NCI-H2081 treated with DMSO at 0.1 percent for 48 hours (cell line): ENCODE measurements at places on chromosomes 16 and 17.

DNA sequence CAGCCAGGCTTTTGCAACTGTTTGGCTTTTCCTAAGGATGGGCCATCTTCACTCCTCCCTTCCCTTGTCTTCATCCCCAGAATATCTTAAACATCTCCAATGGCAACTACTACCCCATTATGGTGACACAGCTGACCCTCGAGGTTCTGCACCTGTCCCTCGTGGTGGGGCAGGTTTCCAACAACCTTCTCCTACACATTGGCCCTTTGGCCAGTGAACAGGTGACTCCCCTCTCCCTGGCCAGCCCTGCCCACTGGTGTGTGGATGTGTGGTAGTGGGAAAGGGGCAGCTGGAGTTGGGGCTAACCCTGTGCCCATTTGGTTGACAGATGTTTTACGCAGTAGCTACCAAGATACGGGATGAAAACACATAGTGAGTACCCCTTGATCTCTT is 4.7 kb downstream of the TMEM106A start:
- DNase-seq: no peak

DNA sequence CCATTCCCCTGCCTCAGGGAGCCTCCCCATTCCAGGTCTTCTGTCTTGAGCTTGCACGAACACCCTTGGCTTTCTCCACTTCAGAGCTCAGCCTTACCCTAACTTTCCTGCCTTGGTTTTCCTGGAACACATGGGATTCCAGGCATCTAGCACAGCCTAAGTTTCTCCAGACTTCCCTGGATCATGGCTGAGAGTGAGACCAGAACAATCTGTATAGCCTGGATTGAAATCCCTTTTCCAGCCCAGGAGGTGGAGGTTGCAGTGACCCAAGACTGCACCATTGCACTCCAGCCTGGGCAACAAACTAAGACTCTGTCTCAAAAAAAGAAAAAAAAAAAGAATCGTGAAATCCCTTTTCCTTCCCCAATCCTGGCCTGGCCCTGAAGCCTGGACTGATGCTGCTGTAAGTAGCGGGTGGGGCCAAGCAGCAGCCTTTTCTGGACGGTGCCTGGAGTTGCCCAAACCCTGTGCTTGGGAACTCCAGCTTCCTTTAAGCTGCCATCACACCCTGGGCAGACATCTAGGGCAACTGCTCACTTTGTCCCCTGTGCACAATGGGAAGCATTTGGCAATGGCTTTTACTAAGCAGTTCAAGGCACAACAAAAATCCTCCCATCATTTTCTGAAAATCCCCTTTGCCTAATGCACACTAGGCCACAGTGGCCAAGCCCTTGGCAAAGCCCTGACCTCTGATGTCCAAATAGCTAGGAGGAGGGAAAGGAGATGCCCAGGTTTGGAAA is 12.0 kb upstream of the SLC16A5 start:
- DNase-seq: no peak

DNA sequence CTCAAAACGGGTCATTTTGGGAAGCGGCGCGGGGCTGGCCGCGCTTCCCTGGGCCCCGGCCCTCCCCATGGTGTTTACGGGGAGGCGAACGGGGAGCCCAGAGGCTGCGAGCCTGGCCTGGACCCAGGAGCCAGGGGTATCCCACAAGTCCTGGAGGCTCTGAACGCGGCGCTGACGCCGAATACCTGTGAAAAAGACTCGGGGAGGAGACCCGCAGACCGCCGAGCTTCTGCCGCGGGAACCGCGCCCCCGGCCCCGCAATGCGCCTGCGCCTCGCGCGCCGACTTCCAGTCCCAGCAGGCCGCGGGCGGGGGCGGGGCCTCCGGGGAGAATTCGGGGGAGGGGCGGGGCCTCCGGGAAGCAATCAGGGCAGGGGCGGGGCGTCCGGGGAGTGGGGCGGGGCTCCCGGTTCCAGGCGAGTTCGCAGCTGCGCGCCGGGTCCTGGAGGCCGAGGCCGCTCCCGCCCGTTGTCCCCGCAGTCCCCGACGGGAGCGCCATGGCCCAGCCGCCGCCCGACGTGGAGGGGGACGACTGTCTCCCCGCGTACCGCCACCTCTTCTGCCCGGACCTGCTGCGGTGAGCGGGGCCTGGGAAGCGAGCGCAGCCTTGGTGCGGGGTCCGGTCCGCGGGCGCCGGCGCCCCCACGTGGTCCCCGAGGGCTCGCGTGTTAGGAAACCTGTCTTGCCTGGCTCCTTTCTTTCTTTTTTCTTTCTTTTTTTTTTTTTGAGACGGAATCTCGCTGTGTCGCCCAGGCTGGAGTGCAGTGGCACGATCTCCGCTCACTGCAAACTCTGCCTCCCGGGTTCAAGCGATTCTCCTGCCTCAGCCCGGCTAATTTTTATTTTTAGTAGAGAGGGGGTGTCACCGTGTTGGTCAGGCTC is at the start of gene DECR2:
Gene DECR2, plus strand, starts transcription at position 418 of the 881 bp plus-strand sequence. Its CDS starts 79 bp downstream, at position 497.
- no peak for DNase-seq

GRCh38 chr17:51427856-51428255 is 167.5 kb downstream of the UTP18 start:
- DNase-seq: no peak

DNA sequence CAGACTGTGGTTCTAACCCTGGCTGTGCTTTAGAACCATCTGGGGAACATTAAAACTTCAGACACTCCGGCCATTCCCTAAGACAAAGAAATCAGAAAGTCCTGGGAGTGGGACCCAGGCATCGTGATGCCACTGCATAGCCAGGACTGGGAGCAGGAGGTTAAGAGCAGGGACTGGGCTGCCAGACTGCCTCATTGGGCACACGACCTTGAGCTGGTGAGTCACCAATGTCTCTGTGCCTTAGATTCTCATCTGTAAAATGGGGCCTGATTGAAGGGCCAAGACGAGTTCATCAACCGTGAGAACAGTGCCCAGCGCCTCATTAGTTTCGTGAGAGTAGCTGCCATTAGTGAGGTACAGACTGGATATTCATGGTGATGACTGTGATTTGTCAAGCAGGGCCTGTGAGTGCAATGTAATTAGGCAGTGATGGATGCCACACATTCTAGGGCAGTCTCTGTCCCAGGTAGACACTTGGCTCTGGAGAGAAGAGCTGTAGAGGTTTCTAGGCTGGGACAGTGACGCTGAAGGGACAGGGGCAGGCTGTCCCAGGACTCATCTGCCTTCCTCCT is 196.8 kb downstream of the NTN1 start:
- DNase-seq: no peak

DNA sequence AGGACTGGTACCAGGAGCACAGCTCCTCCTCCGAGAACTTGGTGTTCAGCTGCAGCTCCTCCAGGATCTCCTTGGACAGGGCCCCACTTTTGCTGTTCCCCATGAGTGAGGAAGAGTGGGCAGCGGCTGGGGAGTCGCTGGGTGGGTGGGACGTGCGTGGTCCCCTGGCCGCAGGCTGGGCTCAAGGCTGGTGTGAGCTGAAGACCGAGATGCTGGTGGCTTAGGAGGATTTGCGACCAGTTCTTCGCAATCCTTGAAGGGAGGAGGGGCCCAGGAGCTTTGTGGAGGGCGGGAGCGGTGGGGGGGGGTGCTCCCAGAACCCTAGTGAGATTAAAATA is at the start of gene RCVRN:
Gene RCVRN, minus strand, starts transcription at position 194 of the 338 bp plus-strand sequence. Its CDS starts 91 bp downstream, at position 103.
- no peak for DNase-seq

DNA sequence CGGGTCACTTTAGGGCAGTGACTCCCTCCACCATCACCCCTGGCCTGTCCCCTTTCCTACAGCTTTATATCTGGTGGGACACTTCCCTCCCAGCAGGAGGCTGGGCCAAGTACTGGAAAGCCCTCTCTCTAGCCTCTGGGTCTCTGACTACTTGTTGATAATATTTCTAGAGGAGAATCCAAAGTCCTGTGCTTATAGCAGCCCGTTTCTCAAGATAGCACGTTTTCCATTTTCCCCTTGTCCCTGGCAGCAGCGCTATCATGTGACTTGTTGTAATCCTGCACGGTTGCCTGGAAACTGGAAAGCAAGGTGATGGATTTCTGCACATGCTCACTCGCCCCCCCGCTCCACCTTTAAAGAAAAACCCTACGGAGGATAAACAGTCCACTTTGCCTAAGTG is 3.3 kb upstream of the AXIN2 start:
- DNase-seq: peak; percentile 2

GRCh38 chr17:72125742-72126141 is 4.9 kb downstream of the SOX9 start:
- no peak for DNase-seq

DNA sequence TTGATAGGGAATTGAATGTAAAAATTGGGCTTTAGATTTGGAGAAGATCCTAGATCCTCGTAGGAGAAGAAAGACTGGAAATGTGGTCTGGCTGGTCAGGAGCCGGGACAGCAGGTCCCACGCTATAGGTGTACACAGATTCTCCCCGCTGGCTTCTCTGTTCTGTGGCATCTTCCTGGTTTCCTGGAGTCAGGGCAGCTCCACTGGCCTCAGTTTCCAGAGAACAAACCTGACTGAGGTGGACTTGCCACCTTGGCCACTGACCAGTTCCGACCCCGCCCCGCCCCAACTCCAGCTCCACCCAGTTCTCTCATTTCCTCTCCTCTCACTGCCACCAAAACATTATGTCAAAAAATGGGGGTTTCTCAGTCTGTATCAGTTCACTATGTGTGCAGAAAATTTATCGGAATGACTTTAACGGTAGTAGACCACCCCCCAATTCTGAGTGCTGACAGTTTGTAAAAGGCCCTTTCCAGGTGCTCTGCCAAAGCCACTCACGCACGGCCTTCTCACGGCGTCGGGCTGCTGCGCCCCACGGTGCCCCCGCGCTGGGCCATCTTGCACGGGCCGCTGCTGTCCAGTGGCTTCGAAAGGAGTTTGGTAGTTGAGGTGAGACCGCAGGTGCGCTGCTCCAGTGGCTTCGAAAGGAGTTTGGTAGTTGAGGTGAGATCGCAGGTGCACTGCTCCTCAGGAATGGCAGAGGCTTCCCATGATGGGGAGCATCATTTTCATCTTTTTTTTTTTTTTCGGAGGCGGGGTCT is 161.4 kb upstream of the CHMP6 start:
- DNase-seq: no peak

DNA sequence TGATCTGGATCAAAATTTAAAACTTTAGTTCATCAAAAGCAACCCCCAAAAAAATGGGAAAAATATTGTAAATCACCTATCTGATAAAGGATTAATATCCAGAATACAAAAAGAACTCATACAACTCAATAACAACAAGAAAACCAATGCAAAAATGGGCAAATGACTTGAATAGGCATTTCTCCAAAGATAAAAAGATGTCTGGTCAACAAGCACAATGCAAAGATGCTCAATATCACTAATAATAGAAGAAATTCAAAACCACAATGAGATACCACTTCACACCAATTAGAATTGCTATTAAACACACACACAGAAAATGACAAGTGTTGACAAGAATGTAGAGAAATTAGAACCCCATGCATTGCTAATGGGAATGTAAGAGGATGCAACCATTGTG is 40.4 kb downstream of the UBE2G1 start:
- no peak for DNase-seq

DNA sequence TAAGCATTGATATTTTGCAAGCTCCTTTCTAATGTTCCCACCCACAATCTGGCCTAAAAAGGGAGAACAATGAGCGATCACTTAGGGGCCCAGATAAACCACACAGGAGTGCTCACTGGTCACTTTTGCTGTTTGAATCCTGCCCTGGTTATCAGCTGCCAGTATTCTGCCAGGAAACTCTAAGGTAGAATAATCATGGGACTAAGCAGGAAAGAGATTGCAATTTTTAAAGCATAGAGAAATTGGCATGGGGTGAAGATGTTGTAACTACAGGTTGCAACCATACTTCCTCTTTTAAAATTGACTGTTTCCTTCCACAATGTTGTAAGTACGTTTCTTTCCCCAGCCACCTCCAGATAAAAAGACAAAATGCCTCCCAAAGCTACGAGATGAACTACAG is 251.2 kb upstream of the CDH11 start:
- no peak for DNase-seq

- DNase-seq: no peak
Measured at GRCh38 chr17:34549966-34550365, 29.4 kb upstream of the TMEM132E start.

- DNase-seq: no peak
Measured at GRCh38 chr17:75549246-75550138, 24.0 kb downstream of the LLGL2 start.

DNA sequence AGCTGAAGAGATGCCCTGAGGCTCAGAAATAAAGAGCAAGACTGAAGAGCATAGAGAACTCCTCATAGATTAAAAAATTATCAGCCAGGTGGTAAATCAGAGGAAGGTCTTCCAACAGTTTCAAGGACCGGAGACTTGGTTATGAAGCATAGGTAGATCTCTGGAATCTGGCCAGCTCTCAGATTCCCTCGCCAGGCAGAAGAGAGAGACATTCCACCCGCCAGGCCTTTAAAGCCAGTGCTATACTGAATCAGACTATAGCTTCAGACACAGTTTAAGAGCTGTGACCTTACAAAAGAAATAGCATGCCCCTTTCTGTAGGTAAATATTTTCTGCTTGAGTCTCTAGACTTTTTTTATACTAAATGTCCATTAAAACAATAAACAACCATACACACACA is 70.3 kb downstream of the NFATC3 start:
- no peak for DNase-seq

DNA sequence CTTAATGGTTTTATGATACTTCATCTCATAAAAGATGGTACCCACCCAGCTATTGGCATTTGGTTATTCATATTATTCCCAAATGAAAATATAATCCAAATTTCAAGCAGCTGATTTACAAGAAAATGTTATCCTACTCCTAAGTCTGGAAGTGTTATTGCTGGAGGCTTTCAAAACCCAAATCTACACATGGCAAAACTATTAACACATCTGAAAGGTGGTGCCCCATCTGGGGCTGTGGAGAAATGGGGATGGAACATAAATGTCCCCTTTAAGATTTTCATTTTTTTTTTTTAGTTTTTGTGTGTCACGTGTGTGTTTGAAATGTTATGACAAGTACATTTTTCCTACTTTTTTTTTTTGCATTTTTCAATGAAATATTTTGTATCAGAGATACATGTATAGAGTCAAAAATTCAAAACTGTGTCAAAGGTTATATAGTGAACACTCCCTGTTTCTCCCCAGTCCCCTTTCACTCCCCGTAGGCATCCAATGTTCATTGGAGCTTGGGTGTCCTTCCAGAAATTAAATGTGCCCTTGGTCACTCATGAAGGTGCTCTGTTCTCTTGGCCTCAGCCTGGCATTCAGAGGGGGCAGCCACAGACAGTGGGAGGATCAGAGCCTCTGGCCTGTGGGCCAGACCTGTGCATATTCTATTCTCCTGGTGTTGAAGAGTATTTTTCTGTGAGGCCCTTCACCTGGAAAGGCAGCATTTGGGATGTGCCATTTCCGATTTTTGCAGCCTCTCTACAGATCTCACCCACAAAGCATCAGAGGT is 79.1 kb downstream of the CLEC16A start:
- no peak for DNase-seq

- DNase-seq: no peak
Measured at GRCh38 chr17:80457236-80457856, 19.1 kb downstream of the NPTX1 start.

GRCh38 chr17:35069311-35069710 is 5.8 kb upstream of the RFFL start:
- no peak for DNase-seq

- no peak for DNase-seq
Measured at GRCh38 chr16:79839466-79840341, 239.2 kb upstream of the MAF start.
